ENCODE measurements at places on chromosomes 3 and 15.

DNA sequence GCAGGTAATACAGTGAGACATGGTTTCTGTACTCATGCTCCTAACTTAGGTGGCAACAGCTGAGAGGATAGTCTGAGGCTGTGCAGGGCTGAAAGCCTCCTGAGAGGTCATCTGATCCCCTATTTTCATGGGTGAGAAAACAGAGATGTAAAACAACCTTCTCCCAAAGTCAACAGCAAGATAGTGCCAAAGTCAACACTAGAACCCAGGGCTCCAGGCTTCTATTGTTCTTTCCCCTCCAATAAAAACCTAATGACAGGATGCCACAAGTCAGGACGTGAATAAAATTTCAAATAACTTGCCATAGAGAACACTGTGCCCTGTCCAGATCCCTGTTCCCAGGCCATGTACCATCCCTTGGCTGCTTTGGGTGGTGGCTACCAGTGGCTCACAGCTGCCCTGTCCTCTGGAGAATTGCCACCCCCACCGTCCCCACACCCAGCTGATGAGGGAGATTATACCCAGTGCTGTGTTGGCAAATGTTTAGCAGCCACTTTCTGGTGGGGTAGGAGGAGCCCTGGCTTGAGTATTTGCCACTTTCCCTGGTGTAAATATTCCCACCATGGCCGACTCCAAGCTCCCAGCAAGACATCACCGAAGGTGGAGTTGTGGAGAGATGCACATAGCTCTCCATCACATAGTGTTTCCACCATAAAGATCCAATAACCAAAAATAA, 54.8 kb downstream of the SRGAP3 start:
- DNase-seq, result no peak

DNA sequence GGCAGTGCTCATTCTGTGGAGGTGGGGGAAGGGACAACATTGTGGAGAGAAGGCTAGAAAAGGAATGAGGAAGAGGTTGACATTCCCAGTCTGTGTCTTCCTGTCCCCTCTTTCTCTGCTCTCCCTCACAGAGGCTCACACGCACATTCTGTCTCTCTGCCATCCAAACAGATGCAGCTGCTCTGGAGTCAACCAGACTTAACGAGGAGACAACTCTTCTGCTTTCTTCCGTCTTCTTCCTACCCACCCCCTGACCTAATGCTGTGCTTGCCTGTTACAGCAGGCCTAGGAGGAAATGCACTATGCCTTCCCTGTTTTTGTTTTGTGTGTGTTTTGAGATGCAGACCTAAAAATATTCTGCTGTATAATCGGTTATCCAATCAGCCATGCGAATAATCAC, 121.9 kb downstream of the CACNA1D start:
- DNase-seq, result no peak

GRCh38 chr3:76656531-76657070, 383.3 kb upstream of the ROBO2 start:
- no peak for DNase-seq

- DNase-seq, result no peak
Measured at GRCh38 chr3:45806072-45806471, 9.7 kb upstream of the SLC6A20 start.

GRCh38 chr15:34693053-34693744, 61.6 kb downstream of the GJD2 start:
- DNase-seq, result no peak

DNA sequence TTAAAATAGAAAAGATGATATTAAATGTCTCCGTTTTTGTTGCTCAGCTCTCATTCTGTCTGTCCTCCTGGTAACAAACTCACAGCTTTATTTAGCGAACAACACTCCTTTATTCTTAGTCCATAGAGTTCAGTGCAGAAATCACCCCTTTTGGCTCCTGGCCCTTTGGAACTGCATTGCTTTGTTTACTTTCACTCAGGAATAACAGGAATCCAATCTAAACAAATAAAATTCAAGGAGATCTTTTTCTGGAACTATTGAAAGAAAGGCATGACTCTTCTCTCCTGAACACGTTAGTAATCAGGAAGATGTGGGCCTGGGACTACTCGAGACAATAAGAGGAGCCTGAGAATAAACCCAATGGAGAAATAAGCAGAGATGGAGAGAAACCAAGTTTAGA, 409.2 kb downstream of the DIPK2A start:
- no peak for DNase-seq

- no peak for DNase-seq
Measured at GRCh38 chr3:40582401-40583027, 57.8 kb downstream of the ZNF621 start.

- peak; percentile 67 for DNase-seq
Measured at GRCh38 chr15:66603301-66604179, 37.7 kb upstream of the LCTL start.

- DNase-seq, result no peak
Measured at GRCh38 chr15:93517176-93517575, 428.2 kb upstream of the RGMA start.

GRCh38 chr15:67999320-68000100, 54.6 kb upstream of the PIAS1 start:
- DNase-seq, result no peak

- DNase-seq, result no peak
Measured at GRCh38 chr3:83928903-83929302, 1029.9 kb upstream of the CADM2 start.

DNA sequence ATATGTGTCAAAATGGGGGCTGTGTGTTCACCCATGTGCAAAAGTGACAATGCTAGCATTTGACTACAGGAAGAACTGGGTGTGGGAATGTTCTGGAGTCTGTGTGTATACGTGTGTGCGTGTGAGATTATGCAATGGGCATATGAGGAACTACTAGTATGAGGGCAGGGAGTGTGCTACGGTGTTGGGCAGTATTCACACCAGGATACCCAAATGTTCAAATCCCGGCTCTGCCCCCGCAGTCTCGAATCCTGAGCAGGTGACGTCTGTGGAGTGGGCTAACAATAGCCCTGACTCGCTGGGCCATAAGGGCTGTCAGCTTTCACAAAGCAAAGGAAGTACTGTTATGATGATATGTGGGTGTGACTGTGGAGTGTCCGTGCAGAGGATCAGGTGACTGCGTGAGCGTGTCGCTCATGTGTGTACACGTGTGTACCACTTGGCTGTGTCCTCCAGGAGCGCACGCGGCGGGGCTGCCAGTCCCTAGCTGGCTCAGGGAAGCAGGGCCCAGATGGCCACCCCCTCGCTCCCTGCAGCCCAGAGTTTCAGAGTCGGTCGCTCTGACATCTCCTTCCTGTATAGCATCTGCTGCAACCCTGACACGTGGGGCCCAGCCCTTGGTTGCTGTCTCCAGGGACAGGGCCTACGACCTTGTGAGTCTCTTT, 27.2 kb downstream of the IQSEC1 start:
- no peak for DNase-seq

DNA sequence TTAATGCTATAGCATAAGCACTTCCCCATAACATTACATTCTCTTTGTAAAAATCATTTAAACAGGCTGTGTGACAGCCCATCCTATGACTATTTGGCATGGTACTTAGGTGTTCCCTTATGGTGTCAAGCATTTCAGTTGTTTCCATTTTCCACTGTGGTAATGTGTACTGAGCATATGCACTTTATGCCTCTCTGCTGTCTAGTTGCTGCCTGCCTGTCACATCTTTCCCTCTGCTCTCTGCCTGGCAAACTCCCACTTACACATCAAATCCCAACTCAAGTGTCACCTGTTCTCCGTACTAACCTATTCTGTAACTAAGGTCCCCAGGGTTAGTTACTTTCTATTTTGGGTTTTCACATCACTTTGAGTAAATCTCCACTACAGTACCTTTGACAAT, 84.4 kb upstream of the STRIT1 start:
- DNase-seq, result no peak

DNA sequence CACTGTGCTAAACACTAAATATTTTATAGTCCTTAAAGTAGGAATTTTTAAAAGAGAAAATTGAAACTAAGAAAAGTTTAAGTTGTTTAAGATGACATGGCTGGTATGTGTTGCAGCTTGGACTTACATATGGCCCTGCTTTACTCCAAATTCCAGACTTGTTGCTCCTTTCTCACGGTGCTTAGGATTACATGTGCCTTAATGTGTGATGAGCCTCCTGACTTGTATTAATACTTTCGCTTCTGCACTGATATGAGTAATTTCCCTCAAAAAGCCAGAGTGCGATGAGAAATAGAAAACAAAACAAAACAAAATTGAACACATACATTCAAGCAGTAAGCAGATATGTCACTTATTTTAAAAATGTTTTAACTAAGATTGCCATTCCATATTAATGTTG, 250.2 kb downstream of the VGLL3 start:
- DNase-seq, result no peak

DNA sequence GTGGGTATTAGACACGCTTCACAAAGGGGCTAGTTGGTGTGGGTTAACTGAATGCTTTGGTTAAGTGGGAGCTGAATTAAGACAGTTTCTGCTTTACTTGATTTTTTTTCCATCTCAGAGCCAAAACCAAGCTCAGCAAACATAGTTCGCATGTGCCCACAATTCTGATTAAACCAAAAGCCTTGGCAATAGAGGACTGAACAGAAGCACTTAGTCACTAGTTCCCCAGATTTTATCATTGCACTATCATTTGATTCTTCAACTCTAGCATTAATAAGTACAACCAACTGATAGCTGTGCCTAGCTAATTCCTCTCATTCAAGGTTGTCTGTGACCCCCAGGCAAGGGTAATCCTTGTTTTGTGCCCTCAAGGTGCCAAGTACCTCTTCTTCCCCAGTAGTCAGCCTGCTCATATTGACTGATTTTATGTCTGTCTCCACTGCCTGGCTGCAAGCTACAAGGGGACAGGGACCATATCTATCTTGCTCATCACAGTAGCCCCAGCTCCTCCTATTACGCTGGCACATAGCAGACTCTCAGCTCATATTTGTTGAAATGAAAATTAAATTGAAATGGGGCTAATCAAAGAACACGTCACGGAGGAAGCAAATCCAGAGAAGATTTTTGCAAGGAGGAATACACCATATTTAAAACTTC, 9.9 kb upstream of the ARHGEF3 start:
- DNase-seq, result no peak

DNA sequence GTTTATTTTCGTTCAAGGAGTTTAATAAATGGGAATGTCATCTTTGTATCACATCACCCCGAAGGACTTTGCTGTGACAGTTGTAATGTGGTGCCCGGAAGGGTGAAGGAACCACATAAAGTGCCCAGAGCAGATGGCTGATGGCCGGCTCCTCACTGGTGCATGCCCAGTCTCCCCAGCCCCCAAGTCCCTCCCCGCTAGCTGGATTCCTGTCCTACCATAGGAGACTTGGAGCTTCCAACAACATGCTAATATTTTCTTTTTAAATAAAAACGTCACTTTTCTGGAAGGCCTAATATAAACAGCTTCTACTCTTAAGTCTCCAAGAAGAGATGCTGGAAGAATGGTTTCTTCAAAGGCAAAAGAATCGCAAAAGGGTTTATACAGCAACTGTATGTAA, 273.9 kb upstream of the LRTM1 start:
- no peak for DNase-seq

DNA sequence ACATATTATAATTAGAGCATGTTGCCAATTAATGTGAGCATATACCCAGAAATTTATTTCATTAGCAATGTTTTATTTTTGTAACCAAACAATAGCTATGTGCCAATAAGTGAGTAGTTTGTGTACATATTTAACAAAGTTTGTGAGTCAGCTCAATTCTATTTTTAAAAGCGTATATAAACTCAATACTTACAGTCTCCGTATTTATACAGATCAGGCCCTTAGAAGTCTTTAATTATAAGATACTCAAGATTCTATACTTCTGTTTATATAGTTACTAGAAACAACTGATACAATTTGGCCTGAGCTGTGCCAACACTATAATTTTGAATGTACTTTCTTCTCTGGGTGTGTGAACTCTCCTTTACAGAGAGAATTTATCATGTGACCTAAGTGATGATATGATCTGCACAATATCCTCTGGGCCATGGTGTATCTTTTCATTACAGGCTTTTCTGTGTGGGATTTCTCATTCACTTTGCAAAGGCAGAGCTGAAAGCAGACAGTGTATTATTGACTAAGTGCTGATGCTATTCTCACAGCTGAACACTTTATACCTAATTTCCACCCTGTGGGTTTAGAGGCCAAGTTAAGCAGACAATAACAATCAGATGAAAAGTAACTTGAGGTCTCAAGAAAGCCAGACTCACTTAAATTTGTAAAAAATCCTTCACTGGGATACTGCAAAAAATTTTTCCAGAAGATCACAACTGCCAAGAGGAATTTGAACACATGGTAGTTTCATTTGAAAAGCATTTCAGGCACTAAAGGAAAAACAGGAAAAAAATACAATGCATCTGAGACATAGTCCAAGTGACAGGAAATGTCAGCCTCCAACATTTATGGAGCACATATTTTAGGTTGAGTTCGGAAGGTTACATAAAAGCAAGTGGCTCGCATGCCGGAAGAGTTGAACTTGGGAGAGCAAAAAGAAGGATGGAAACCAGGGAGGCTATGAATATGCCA, 277.9 kb upstream of the SEMA6D start:
- no peak for DNase-seq

- no peak for DNase-seq
Measured at GRCh38 chr15:73127302-73127936, 75.2 kb downstream of the NEO1 start.

DNA sequence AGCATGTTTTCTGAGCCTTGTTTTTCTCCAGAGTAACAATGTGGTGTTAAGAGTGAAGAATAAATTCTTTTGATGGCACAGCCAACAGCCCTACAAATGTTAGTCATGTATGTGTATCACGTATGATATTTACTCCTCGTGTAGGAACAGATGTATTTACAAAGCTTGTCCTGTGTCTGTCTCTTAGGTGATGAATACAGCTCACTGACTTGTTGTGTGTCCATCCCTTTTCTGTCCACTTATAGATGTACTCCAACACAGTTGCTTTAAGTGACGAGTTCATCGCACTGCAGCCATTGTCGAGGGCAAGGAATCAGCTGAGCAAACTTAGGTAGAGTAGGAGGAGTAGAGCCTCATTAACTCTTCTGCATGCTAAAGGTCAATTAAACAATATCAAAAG, 78.1 kb downstream of the DCUN1D1 start:
- DNase-seq, result no peak

GRCh38 chr3:162764808-162765071, 1268.1 kb downstream of the OTOL1 start:
- DNase-seq, result no peak

GRCh38 chr3:80655216-80655615, 887.4 kb upstream of the ROBO1 start:
- DNase-seq, result no peak

DNA sequence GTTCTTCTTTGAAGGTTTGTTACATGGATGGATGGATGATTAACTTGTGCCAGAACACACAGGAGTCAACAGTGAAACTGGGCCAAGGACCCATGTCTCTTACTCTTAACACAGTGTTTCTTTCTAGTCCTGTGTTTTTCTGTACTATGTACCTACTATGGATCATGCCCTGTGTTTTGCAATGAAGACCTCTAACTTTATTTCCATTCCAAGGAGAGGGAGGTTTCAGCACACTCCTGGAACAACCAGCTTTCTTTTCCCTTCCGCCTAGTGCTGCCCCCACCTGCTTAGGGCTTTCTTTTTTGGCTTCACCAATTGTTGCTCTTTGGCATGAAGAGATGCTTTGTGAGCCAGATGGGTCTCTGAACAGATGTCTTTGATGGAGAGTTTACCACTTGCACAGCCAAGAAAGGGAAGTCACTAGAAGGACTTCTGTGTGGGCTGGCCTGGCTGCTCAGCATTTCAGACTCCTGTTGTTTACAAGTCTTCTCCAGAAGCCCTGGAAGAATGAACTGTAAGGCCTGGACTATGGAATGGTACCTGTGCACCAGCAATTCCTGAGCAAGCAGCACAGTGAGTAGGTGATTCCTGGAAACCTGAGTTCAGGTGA, 44.5 kb downstream of the SNAPC5 start:
- no peak for DNase-seq

Data from stimulated activated CD4-positive, alpha-beta T cell treated with anti-CD3 and anti-CD28 coated beads, Interleukin-4, amount 100 ng/mL, for 4 hours (primary cell).